T-helper 17 cell (primary cell): ENCODE measurements at places on chromosomes 7 and 10. TPM values are rescaled to one million over a fixed set of nuclear protein-coding genes. Genes with fewer than 3 reads are reported as not detected.

Gene DYNC1I1
- 0.31 TPM for total RNA-seq

GRCh38 chr7:138483531-138483930, 23.5 kb downstream of the TRIM24 start:
- peaks cover 28% of the 10 kb centered on the region for H3K4me1 ChIP-seq
- no peak for DNase-seq
- H3K27ac ChIP-seq = no peak overlapping the region
- no peaks in the 10 kb centered on the region for H3K27me3 ChIP-seq
- no peak overlapping the region for H3K4me3 ChIP-seq

DNA sequence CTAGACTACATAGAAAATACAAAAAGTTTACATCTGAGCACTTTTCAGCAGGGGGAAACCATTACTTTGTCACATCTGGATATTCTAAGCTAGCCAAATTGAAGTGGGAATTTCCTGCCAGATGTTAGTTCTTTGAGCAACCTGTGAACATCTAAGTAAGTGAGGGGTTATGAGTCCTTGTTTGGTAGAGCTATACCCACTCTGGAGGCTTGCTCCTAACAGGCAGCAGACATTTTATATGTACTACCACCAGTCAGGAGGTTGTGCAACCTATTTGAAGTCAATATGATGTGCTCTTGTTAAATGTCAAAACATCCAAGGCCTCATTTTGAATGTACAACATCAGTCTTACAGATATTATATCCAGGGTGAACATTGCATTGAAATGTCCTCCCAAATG, 143.3 kb upstream of the KAT6B start:
- H3K4me1 ChIP-seq = peaks cover 7% of the 10 kb centered on the region
- H3K27ac ChIP-seq = no peak overlapping the region
- no peaks in the 10 kb centered on the region for H3K27me3 ChIP-seq
- no peak for DNase-seq
- H3K4me3 ChIP-seq = no peak overlapping the region
- H3K36me3 ChIP-seq = peaks cover 2% of the 10 kb centered on the region

GRCh38 chr7:150396426-150396825, 17.3 kb downstream of the ZNF775 start:
- H3K27me3 ChIP-seq = no peaks in the 10 kb centered on the region
- H3K4me1 ChIP-seq = peaks cover 11% of the 10 kb centered on the region
- no peak overlapping the region for H3K4me3 ChIP-seq
- peaks cover 5% of the 10 kb centered on the region for H3K36me3 ChIP-seq

DNA sequence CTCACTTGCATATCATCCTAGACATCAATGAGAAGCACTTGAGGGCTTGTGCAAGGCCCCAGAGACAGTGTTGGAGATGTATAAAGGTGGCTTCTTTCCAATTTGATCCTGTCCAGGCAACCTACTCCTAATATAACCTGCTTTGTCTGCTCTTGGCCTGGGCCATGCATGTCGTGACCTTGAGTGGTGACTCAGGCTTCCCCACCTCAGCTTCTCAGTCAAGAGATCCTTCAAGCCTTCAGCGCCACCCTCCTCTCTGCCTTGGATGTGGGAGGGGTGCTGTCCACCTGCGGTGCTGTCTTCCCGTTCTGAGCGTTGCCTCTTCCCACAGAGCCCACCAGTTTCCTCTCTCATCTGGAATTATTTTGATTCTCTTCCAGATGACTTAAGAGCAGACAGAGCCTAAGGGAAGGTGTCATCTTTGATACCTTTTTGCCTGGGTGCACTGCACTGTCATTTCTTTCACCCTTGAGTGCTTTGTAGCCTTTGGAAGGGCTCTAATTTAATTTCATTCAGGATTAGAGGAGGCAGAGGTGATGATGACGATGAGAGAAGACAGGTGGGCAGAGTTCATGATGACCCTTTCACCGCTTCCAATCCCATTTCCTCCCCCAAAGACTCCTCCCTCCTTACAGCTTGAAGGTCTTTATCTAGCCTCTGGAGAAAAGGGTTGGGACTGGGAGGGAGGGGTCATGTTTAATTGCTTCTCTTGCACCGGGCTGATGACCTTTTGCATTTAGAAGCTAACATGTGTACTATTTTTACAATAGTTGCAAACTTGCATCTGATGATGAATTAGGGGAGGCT, 6.9 kb downstream of the LSMEM1 start:
- no peak overlapping the region for H3K27ac ChIP-seq
- H3K27me3 ChIP-seq = no peaks in the 10 kb centered on the region
- H3K4me3 ChIP-seq = no peak overlapping the region
- H3K4me1 ChIP-seq = peaks cover 2% of the 10 kb centered on the region

- H3K4me1 ChIP-seq = peaks cover 29% of the 10 kb centered on the region
- H3K4me3 ChIP-seq = peak overlapping the region; percentile 88
- no peaks in the 10 kb centered on the region for H3K27me3 ChIP-seq
- no peak for DNase-seq
- H3K27ac ChIP-seq = peak overlapping the region; percentile 86
These were observed 43.1 kb downstream of the FOXK1 start for GRCh38 chr7:4725014-4725849.

DNA sequence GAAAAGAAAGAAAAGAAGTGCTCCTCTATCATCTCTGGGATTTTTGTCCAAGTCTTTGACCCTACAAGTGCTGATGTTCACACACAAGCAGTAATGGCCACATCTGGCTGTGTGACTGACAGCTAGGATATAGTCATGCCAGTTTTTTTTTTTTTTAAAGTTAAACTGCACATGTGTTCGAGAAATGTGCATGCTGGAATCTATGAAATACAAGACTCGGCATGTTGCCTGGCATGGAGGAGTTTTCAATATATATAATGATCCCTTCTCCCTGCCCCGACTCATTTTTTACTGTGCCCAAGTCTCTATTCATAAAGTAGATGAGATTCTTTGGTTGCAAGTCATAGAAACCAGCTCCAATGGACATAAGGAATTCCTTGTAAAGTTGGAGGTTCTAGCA, 60.4 kb upstream of the FGFR2 start:
- H3K4me1 ChIP-seq = no peaks in the 10 kb centered on the region
- H3K4me3 ChIP-seq = no peak overlapping the region
- no peaks in the 10 kb centered on the region for H3K36me3 ChIP-seq
- no peak for DNase-seq
- H3K27ac ChIP-seq = no peak overlapping the region
- no peaks in the 10 kb centered on the region for H3K27me3 ChIP-seq
